Activated CD4-positive, alpha-beta memory T cell treated with anti-CD3 and anti-CD28 coated beads, Interleukin-2, amount 10 ng/mL, durations not matched to agents 7 days and 5 days (primary cell): ENCODE measurements at places on chromosomes 3 and 15.

DNA sequence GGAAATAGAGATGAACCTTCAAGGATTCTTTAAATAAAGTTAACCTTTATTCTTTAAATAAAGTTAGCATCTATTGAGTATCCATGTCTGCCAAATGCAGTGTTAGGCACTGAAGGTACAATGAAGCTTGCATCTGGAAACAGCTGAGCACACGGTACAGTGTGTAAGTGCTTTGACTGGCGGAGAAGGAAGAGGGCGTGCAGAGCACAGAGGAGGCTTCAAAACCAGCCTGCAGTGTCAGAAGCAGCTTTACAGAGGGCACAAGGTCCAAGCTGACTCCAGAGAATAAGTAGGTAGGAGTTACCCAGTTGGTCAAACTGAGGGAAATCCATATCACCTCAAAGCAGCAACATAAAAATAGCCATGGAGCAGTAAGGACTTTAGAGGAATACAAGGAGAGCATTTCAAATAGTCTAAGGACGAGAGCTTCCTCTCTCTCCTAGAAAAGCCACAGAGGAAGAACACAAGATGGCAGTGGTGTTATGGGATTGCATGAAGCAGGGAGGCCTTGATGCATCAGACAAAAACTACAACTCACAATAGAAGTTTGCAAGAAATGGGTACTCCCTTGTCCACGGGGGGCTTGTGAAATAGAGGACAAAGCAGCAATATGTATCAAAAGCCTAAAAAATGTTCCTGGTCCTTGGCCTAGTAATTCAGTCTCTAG lies 60.3 kb upstream of the PPP2R3A start:
- no peak for DNase-seq

DNA sequence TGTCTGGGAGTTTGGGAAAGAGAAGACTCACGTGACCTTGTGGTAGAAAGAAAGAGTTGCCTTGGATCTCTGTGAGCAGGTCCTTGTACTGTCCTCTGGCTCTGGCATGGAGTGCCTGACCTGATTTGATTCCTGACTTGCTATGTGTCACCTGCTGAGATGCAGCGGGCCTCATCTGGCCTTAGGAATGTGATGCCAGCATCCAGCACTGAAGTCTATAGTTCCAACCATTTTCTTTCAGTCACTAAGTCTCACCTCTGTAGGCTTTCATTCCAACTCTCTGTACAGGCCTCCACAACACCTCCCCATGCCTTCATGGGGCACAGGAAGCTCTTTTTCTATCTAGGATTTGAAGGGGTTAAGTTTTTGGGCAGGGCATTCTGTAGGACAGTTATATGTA lies 12.1 kb upstream of the OXSR1 start:
- no peak for DNase-seq

DNA sequence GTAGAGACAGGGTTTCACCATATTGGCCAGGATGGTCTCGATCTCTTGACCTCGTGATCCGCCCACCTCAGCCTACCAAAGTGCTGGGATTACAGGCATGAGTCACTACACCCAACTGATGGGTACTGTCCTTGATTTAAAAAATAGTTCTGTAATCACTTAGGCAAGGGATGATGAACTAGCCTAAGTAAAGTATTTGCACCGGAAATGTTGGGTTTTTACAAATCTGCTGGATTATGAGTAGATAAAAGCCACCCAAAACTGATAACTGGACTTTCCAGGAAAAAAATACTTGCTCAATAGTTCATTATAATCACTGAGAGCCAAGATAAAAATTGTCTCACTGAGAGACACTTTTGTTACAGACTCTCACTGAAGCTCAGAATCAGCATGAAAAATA lies 218.0 kb downstream of the WNT5A start:
- no peak for DNase-seq

DNA sequence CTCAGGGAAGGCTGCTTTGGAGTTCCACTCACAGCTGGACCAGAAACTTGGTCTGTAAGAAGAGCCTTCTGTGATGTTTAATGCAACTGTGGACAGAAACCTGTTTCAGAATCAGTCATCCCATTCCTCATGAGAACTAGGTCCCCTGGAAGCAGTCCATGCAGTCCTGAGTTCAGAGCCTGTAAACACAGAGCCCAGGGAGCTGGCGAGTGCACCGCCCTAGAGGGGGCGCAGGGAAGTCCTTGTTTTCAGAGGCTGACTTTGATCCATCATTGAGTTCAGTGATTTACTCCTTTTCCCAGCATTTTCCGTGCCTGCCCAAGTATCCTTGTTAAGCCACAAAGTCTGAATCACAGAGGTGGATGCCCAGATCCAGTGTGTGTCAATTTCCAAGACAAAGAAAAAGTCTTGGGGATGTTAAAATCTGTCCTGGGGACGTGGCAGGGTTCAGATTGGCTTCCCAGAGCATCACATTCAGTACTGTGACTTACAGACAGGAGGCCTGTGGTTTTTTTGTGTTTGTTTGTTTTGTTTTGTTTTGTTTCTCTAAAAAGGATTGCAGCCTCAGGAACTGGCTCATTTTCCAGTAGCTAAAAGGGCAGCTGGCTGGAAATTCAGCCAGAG lies 9.8 kb upstream of the TXNRD3 start:
- DNase-seq = no peak

GRCh38 chr3:49653621-49654020 lies 20.5 kb upstream of the APEH start:
- no peak for DNase-seq

- no peak for DNase-seq
Measured at GRCh38 chr3:54213907-54214306, 91.6 kb downstream of the CACNA2D3 start.

DNA sequence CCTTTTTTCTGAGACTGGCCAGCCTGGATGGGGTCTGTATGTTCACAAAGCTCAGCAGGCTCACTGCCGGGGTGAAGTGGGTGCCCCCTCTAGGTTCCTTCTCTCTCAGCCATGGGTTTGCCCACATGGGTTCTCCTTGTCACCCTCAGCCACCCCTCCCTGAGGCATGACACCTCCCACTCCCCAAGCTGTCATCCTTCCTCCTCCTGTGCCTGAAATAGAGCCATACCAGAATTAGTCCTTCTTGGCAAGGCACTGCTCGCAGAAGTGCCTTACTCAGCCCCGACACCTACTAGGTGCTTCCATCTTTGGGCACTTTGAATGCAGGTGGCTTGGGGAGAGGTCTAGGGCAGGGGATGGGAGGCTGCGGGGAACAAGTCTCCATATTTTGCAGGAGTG lies 62.9 kb upstream of the SEC13 start:
- no peak for DNase-seq

GRCh38 chr15:84034578-84035398 lies 200.8 kb upstream of the GOLGA6L4 start:
- DNase-seq = no peak

DNA sequence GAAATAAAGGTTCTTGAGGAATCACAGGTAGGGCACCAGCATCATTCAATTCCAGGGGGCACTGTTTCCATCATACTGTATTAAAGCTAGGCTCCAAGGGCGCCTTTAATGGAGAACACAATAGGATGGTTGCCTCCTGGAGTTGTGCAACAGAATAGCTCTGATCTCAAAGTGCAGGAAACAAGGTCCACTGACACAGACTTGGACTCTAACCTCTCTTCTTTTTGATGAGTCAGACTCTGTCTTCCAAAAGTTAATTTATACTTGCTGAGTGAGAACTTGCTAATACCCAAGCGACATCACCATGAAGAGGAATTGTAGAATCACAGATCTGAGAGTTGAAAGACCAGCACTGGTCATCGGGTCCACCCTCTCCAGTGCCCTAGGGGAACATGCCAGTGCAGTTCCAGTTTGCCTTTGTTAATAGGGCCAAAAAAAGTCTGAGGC lies 94.4 kb upstream of the PHLDB2 start:
- no peak for DNase-seq

GRCh38 chr3:182183716-182184430 lies 472.1 kb downstream of the SOX2 start:
- DNase-seq = no peak

GRCh38 chr3:13136426-13136825 lies 63.2 kb upstream of the IQSEC1 start:
- no peak for DNase-seq

- no peak for DNase-seq
Measured at GRCh38 chr3:28547677-28548076, 199.1 kb upstream of the AZI2 start.

DNA sequence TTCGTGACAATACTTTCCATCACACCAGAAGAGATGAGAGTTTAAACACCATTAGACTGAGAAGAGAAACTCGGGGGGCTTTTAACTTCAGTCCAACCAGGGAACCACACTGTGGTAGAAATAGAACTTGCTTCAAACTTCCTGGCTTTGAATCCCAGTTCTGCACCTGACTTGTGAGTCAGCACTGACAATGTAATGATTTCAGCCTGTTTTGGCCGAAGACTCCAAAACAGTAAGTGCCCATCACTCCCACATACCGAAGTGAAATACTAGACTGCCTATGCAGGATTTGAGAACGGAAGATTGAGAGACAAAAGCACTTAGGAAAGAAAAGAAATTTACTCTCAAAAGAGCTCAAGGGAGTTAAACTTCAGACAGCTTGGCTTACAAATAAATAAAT lies 27.0 kb downstream of the C2CD4B start:
- DNase-seq = no peak

- peak; percentile 69 for DNase-seq
Measured at GRCh38 chr3:179037351-179037750, 34.3 kb downstream of the ZMAT3 start.

DNA sequence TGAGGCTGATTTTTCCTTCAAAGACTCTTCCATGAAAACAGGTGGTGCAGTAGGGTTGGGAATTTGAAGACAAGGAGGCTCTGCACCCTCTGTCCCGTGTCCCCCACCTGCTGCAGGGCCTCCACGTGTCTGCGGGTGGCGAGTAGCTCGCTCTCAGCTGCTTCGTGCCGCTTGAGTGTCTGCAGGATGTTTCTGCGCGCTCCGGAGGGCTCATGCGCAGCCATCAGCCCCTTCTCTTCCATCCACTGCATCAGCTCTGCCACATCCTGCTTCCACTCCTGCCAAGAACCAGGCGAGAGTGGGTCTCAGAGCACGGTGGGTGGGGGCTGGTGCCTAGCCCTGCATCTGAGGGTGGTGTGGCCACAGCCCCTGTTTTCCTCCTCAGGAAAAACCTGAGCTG lies 17.8 kb downstream of the SPTBN5 start:
- no peak for DNase-seq

- DNase-seq = no peak
Measured at GRCh38 chr3:152058856-152059255, 185.4 kb downstream of the SUCNR1 start.
